ENCODE measurements at places on chromosomes 2 and 18. TPM values are rescaled to one million over a fixed set of nuclear protein-coding genes. Genes with fewer than 3 reads are reported as not detected.

DNA sequence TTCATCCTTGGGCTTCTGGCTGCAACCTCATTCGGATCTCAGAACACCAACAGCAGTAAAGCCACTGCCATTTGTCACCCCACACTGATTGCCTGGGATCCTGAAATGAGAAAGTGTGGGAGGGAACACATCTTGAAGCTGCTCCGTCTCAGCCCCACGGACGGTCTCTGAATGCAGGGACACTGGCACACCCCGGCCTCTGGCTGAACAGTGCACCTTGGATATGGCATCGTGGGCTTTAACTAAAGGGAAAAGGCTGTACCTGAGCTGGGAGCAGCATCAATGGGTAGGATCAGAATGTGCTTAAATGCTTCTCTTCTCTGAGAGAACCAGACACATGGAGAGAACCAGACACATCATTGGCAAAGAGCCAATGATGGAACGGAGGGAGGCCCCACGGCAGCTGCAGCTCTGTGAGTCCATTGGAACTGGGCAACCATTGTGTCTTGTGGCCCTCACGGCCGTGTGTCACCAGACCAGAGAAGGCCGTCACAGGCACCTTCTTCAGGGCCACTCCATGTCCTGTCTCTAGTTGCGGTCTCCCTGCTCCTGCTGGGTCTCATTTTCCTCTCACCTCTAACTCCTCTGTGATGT is 193.4 kb upstream of the MYT1L start:
- no peak overlapping the region for H3K27ac ChIP-seq
- peaks cover 7% of the 10 kb centered on the region for H3K27me3 ChIP-seq
- no peak overlapping the region for H3K4me3 ChIP-seq
- H3K36me3 ChIP-seq = no peaks in the 10 kb centered on the region
- no peaks in the 10 kb centered on the region for H3K4me1 ChIP-seq
- no peak for DNase-seq

DNA sequence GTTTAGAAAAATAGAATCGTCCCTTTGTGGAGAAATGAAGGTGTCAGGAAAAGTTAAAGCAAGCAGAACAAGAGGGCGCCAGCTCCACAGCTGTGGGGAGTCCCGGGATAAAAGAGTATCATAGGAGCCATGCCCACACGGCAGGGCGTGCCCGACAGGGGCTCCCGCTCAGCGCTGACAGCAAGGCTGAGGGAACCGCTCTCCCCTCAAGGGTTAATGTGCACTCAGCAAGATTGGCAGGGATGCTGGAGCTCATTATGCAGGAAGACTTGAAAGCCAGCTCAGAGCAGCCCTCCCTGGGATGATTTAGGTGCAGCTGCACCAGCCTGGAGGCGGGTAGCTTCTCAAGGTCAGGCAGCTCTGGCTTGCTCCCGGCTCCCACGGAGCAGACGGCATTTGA is 500.2 kb downstream of the EIPR1 start:
- no peaks in the 10 kb centered on the region for H3K36me3 ChIP-seq
- H3K4me1 ChIP-seq = no peaks in the 10 kb centered on the region
- no peak overlapping the region for H3K27ac ChIP-seq
- no peak for DNase-seq
- peaks cover 5% of the 10 kb centered on the region for H3K27me3 ChIP-seq
- H3K4me3 ChIP-seq = no peak overlapping the region

- peaks cover 2% of the 10 kb centered on the region for H3K36me3 ChIP-seq
- no peaks in the 10 kb centered on the region for H3K27me3 ChIP-seq
- H3K4me1 ChIP-seq = peaks cover 27% of the 10 kb centered on the region
These were observed 296.1 kb downstream of the RND3 start for GRCh38 chr2:150191349-150191748.

GRCh38 chr2:100140582-100140981 is 1.8 kb downstream of the AFF3 start:
- no peaks in the 10 kb centered on the region for H3K36me3 ChIP-seq
- no peak overlapping the region for H3K27ac ChIP-seq
- DNase-seq = no peak
- H3K4me3 ChIP-seq = no peak overlapping the region

UGT1A10 gene
- total RNA-seq = not detected

SLC35F6 gene
- 48.4 TPM for total RNA-seq

- no peak for DNase-seq
- H3K4me3 ChIP-seq = no peak overlapping the region
- H3K4me1 ChIP-seq = no peaks in the 10 kb centered on the region
- H3K27ac ChIP-seq = no peak overlapping the region
These were observed 644.3 kb downstream of the CBLN2 start for GRCh38 chr18:71899707-71900472.

- H3K4me3 ChIP-seq = no peak overlapping the region
- H3K36me3 ChIP-seq = no peaks in the 10 kb centered on the region
- H3K27ac ChIP-seq = no peak overlapping the region
- no peak for DNase-seq
- H3K27me3 ChIP-seq = no peaks in the 10 kb centered on the region
These were observed 273.6 kb downstream of the SCG2 start for GRCh38 chr2:223328578-223328977.

GRCh38 chr2:23803965-23804542 is 122.9 kb downstream of the ATAD2B start:
- no peaks in the 10 kb centered on the region for H3K27me3 ChIP-seq
- no peak overlapping the region for H3K4me3 ChIP-seq
- H3K4me1 ChIP-seq = peaks cover 37% of the 10 kb centered on the region
- H3K36me3 ChIP-seq = peaks cover 3% of the 10 kb centered on the region
- DNase-seq = no peak
- peak overlapping the region; percentile 74 for H3K27ac ChIP-seq

DNA sequence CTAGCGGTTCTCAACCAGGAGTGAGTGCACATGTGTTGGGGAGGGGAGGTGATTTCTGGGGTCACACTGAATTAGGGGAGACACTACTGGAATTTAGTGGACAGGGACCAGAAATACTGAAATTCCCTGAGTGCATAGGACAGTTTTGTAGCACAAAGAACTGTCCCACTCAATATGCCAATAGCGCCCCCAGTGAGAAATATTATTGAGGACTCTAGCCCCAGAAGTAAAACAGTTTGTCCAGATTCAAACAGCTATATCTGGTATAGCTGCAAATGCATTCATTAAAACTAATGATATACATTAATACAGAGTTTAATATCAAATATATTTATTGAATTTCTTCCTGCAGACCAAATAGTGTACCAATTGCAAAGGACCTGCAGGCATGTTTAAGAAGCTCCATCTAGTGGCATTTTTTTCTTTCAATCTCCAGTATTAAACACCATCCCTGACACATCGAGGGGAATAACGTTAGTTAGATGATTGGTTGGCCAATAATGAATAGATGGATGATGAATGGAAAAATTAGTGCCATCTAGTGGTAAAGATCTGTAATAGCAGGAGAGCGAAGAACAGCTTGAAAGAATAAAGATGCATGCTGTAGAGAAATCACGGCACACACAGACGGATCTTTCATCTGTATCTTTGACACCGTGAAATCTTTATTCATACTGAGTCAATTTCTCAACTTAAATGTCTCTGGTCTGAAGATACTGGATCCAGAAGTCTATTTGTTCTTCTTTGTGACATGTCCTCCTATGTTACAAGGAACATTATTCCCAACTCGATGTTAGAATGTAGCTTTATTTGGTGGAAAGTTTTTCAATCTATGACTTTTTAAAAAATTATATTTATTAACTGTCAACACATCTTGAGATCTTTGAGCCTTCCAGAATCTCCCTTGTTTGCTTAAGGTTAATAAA is 62.5 kb downstream of the DHRS9 start:
- no peak overlapping the region for H3K27ac ChIP-seq
- H3K4me1 ChIP-seq = no peaks in the 10 kb centered on the region
- no peaks in the 10 kb centered on the region for H3K36me3 ChIP-seq
- peaks cover 7% of the 10 kb centered on the region for H3K27me3 ChIP-seq

GRCh38 chr18:23225503-23225902 is 90.2 kb downstream of the CABLES1 start:
- no peaks in the 10 kb centered on the region for H3K27me3 ChIP-seq
- H3K4me3 ChIP-seq = no peak overlapping the region
- peak overlapping the region; percentile 87 for H3K27ac ChIP-seq
- H3K4me1 ChIP-seq = peaks cover 55% of the 10 kb centered on the region
- DNase-seq = no peak
- peaks cover 5% of the 10 kb centered on the region for H3K36me3 ChIP-seq

- H3K36me3 ChIP-seq = no peaks in the 10 kb centered on the region
- H3K27me3 ChIP-seq = no peaks in the 10 kb centered on the region
- H3K27ac ChIP-seq = peak overlapping the region; percentile 95
- peak overlapping the region; percentile 83 for H3K4me3 ChIP-seq
- peak; percentile 91 for DNase-seq
- H3K4me1 ChIP-seq = peaks cover 26% of the 10 kb centered on the region
These were observed 921 bp downstream of the VAPA start for GRCh38 chr18:9914584-9915290.

ADRA2B gene
- total RNA-seq = not detected

DNA sequence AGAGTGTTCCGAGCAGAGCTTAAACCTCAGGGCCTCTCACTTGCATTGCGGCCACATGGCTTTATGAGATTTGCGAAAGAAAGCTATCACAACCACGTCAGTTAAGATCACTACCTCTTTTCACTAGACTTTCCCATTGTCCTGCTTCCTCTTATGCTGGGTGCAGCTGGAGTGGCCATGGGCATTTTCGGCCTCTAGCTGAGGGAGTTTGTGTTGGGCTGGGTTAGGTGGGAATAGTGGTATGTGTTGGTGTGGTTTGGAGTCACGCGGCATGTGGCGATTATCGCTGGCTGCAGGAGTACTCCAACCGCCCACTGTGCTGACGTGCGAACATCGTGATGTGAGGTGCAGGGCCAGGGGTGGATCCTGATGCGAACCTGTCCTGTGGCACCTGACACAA is 27.1 kb downstream of the RALB start:
- H3K36me3 ChIP-seq = peaks cover 12% of the 10 kb centered on the region
- DNase-seq = no peak
- H3K27me3 ChIP-seq = no peaks in the 10 kb centered on the region
- no peaks in the 10 kb centered on the region for H3K4me1 ChIP-seq

DNA sequence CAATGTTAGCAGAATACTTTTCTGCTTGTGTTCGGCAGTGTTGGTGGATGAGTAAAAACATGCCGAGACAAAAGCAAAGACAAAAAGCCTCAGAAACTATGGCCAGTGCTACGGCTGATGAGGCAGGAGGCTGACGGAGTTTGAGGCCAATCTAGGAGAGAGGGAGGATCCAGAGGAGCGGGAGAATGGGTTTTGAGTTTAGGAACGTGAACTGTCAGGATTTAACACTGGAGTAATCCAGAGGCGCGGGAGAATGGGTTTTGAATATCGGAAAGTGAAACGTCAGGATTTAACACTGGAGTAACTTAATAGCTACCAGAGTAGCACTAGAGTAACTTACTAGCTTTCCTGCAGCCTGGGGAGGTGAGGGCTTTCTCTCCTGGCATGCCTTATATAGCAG is 37.4 kb downstream of the LYPD6B start:
- peak overlapping the region; percentile 58 for H3K4me3 ChIP-seq
- peak overlapping the region; percentile 83 for H3K27ac ChIP-seq
- no peaks in the 10 kb centered on the region for H3K36me3 ChIP-seq
- H3K4me1 ChIP-seq = peaks cover 34% of the 10 kb centered on the region
- DNase-seq = no peak

GRCh38 chr18:77528872-77529271 is 279.2 kb downstream of the GALR1 start:
- no peaks in the 10 kb centered on the region for H3K27me3 ChIP-seq
- H3K4me1 ChIP-seq = no peaks in the 10 kb centered on the region
- H3K27ac ChIP-seq = no peak overlapping the region
- no peaks in the 10 kb centered on the region for H3K36me3 ChIP-seq
- DNase-seq = no peak

DNA sequence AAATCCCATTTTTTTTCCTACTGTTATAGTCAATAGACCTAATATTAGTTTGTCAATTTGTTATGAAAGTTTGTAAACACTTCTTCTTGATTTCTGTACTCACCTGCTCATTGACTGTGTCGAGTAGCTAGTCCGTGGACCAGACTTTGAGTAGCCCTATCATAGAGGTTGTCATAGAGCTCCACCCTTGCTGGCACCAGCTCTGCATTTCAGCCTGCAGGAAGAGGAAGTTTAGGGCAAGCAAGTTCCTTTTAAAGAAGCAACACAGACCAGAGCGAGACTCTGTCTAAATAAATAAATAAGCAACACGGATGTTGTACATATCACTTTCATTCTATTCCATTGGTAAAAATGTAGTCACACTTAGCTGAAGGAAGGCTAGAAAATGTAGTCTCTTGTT is 74.0 kb downstream of the MCFD2 start:
- H3K4me1 ChIP-seq = peaks cover 19% of the 10 kb centered on the region
- no peaks in the 10 kb centered on the region for H3K27me3 ChIP-seq
- no peaks in the 10 kb centered on the region for H3K36me3 ChIP-seq
- H3K4me3 ChIP-seq = no peak overlapping the region
- H3K27ac ChIP-seq = no peak overlapping the region

CBLN2 gene
- total RNA-seq = 3.7 TPM

DNA sequence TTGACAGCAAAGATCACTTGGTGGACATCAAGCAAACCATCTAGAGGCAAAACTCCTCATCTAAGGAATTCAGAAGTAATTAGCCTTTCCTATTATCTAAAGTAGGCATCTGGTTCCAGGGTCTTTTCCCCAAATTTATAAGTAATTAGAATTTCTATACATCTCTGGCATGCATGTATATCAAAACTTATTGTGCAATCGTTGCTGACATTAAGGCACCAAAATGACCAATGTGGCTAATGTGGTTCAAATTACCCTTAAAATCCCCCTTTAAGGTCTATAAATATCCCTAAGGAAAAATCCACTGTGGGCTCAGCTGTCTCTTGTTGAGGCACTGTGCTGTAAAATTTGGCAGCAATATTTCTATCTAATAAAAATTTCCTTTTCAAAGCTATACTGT is 695.9 kb upstream of the LRRTM4 start:
- H3K27me3 ChIP-seq = no peaks in the 10 kb centered on the region
- H3K4me1 ChIP-seq = no peaks in the 10 kb centered on the region
- H3K4me3 ChIP-seq = no peak overlapping the region
- no peak for DNase-seq
